RPMI7951 (cell line): ENCODE measurements at places on chromosomes 16 and 17. TPM values are rescaled to one million over a fixed set of nuclear protein-coding genes. Genes with fewer than 3 reads are reported as not detected.
A peak's percentile ranks its signal among the peaks of the same experiment; 100 is the strongest.

GRCh38 chr16:52957199-52957598, 95.5 kb downstream of the CHD9NB start:
- DNase-seq = no peak

DNA sequence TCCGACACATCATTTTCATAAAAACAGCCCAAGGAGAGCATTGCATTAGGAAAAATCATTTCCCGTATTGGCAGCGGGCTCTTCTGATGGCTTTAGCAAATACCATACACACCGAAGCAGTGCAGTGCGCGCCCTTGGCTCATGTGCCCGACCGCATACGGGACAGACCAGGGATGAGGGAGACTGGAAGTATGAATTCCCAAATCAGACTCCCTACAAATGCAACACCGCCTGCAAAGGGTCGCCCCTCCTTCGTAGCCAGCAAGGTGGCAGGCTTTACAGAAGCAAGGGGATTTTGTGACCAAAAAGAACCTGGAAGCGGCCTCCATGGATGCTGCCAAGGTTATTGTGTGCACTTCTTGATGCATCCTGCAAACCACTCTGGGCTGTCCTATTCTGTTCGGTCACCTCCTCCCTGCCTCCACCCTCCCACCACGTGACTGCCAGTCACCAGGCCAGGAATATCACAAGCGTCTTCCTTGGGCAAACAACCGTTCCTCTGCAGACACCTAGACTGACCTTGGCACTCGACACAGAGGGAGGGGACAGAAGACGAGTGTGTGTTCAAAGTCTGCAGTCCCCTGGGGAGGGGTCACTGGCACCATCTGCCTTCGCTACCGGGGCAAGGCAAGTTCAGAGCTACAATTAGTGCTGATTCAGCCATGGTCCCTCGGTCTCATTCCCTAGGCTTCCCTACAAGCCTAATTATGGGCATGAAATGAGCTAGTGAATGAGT, 460.4 kb downstream of the SLC39A11 start:
- DNase-seq = peak; percentile 64

DNA sequence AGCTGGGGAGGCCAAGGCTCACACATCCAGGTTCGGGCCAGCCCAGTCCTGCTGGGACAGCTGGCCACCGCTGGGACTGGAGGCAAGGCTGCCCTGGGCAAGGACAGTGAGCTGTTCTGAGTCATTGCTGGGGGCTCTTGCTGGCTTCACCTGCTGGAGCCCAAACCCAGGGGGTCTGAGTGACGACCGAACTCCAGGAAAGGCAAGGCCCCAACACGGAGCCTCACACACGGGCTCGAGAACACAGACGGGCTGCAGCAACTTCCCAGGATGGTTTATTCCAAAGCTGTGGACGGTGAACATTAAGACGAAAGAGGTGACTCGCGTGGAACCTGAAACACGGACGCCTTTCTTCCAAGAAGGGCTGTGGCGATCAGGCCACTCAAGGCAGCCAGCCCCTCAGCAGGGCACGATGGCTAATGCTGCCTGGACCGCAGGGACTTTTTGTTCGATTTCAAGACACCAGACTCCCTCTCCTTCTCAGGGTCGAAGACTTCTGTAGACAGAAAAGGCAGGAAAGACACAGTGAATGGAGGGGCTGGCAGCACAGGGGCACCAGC, 21.5 kb downstream of the KDM8 start:
- no peak for DNase-seq

GRCh38 chr17:30240177-30240576, 4.7 kb upstream of the SLC6A4 start:
- DNase-seq = no peak

- DNase-seq = no peak
Observed at GRCh38 chr16:2038382-2039231, 9.0 kb downstream of the NTHL1 start.

DNA sequence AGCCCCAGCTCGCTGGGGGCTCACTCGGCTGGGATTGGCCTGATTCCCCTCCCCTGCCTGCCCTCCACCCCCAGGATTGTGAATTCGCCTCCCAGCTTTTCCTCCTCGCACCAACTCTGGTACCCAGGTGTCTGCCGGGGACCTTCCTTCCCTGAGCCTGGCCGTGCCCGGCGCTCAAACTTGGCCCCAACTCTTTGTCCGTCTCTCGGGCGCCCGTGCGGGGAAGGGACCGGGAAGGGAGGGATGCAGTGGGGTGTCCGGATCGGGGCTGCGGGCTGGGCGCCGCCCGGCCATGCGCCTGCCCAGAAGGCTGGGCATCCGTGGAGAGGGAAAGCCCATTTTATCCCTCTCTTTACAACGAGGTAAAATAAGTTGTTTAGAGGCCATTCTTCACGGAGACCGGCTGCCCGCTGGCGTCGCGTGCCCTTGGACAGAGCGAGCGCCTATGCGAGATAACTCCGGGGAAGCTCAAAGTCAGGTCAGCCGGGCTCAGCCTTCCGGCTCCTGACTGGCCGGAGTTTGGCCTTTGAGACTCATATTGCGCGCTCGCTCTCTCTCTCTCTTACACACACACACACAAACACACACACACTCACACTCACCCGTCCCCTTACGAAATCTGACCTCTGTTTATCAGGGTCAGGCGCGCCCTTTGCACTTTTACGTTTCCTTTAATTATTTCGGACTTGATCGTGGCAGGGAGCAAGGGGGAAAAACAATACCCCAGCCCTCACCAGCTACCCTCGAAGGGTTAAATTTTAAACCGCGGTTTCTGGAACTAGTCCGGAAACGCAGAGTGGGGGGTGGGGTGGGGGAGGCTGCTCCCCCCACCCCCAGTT, 774 bp upstream of the MAF start:
- DNase-seq = peak; percentile 49

DNA sequence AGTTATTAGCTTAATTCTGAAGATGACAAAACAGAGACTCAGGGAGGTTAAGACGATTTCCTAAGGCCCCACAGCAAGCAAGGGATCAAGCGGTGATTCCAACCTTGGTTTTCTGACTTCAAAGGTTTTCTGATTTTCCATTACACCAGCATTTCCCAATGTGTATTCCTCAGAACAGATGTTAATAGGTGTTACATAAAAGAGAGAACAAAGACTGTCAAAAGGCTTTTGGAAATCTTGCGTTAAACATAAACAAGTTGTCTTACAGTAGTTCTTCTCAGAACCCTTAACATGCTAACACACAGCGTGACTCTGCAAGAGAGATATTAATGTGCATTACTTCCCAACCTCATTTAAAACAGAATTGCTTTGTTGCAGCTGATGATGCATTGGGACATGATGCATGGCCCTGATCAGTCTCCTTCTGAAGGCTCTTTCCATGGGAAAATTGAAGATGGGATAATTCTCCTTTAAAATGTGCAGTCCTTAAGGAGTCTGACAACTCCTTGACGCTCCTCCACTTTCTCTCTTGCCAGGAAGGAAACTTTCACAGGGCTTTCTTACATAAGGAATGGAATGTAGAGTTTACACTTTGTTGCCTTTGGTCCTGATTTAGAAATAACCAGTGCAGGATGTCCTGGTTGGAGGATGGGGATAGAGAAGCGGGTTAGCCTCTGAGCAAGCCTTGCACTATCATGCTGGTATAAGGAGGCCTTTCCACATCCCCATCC, 21.5 kb upstream of the MMD start:
- no peak for DNase-seq

GRCh38 chr17:80761110-80761871, 216.7 kb downstream of the RPTOR start:
- DNase-seq = peak; percentile 94

DNA sequence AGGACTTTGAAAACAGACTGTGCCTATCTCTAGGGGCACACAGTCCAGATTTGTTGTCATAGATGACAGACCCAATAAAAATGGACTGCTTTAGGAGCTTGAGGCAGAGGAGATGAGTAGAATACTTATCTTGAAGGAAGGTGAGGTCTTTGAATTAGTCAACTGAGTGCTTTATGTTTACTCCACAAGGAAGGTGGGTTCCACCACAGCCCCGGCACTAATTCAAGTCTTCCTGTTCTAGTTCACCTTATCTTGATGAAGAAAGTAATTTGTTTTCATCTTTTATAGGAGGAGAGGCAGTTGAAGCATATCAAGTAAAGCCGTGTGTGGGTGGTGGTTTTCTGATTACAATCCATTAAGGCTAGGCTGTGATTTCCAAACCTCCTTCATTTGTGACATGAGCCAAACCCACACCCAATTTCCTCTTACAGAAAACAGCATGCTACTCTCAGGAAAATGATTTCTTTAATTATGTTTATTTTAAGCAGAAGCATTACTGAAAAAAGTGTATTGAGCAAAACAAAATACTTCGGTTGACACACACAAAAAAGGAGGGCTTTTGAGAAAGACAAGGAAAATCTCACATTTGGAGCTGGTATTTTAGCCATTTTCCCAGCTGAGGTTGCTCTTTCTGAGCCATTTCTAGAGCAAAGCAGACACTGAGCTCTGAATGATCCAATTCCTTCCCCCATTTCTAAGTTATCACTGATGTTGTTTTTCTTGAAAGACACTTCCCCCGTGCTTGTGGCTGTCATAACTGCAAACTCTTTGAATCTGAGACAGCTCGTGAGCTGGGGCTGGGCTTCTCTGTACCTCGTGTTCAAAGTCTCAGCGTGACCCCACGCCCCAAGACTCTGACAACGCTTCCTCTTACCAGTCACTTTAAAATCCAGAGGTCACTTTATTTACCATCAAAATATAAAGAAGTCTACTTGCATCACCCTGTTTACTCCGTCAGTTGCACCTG, 35.4 kb downstream of the CDRT15 start:
- DNase-seq = no peak

DNA sequence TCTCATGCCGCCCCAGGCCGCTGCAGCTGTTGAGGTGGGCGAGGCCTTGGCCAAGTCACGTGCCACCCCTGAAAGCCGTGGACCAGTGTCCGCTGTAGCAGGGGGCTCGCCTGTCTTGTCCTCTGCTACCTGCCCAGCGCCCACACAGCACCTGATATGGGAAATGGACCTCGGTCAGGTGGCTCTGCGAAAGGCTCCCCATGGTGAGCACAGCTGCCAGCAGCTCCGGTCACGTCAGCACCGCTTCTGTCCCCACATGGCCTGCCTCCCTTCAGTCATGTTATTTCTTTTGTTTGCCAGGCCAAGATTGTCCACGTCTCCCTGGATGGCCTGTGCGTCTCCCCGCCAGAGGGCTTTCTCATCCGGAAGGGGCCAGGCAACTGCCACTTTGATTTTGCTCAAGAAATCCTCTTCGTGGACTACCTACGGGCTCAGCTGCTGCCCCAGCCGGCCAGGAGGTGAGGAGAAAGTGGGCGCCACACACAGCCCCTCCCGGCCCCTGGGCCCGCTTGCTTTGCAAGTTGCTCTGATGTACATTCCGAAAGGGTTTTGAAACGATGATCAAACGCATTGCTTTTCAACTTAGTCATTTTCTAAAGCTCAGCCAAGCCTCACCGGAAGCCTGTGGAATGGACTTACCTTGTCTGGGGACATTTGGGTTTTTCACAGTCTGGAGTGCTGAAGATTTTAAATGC, 219.8 kb downstream of the KATNIP start:
- peak; percentile 88 for DNase-seq

DNA sequence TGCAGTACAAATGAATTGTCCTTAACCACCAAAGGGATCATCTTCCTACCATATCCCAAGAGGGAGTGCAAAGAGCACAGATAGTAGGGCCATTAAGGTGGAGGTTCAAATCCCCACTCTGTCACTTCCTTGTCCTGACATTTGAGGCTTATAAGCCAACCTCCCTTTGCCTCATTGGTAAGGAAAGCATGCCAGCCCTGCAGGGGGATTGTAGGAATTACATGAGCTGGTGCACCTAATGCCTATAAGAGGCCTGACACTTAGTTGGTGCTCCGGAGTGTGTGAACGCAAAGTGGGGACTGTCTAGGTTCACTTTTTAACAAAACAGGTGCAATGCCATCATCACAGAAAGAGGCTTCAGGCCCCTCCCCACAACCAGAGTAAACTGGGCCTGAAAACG, 374.4 kb downstream of the SNX29 start:
- no peak for DNase-seq

- peak; percentile 68 for DNase-seq
Observed at GRCh38 chr16:2895813-2896212, 12.8 kb downstream of the FLYWCH2 start.

DNA sequence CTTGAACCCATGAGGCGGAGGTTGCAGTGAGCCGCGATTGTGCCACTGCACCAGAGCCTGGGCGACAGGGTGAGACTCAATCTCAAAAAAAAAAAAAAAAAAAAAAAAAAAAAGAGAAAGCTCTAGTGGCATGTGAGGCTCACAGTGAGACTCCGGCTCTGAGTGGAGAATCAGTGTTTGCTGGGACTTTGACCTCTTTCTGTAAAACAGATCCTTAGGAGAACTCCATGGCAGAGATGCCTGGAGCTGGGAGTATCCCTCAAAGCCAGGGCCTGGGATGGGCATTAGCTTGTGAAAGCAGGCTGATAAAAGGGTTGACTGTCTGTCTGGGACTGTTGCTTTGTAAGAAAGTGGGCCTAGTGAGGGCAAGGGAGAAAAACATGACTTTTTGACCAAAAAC, 46.4 kb downstream of the ZNF207 start:
- DNase-seq = no peak

- no peak for DNase-seq
Observed at GRCh38 chr17:81030741-81031565, 4.0 kb upstream of the BAIAP2 start.

DNA sequence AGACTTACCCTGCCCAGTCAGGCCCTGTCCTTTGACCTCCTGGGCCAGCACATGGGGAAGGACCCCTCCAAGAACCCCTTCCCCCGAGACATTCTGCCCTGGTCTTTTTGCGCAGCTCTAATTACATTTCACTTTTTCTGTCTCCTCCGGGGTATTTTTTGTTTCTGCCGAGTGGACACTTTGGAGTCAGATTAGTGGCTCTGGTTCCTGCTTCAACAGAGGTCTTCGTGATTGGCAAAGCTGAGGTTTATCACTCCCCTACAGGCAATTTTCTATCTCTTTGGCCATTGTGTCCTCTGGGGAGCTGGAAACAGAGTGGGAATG, 23.5 kb downstream of the ANKRD40 start:
- DNase-seq = no peak

- DNase-seq = no peak
Observed at GRCh38 chr16:82184213-82184612, 14.2 kb upstream of the MPHOSPH6 start.

GRCh38 chr17:27488231-27488630, 32.0 kb downstream of the KSR1 start:
- no peak for DNase-seq

GRCh38 chr16:87207509-87207908, 109.7 kb downstream of the C16orf95 start:
- peak; percentile 84 for DNase-seq

- DNase-seq = no peak
Observed at GRCh38 chr17:1783271-1783670, 21.4 kb downstream of the SERPINF1 start.

Gene SDR42E1
- 1.6 and 1.8 TPM in 2 replicates for total RNA-seq

Gene APPBP2
- total RNA-seq = 18.7 and 20.3 TPM in 2 replicates

Gene ABCC6
- total RNA-seq = 1.7 and 4.0 TPM in 2 replicates

Gene ARL5C
- not detected in 2 replicates for total RNA-seq

Gene OR2C1
- total RNA-seq = not detected in 2 replicates

Gene HBA1
- total RNA-seq = not detected in 2 replicates

Gene UNKL
- 4.8 and 8.8 TPM in 2 replicates for total RNA-seq

Gene FGF11
- total RNA-seq = 2.0 and 4.1 TPM in 2 replicates
